ENCODE measurements at places on chromosomes 13 and 19.

GRCh38 chr13:97653443-97654140 lies 219.6 kb downstream of the RAP2A start:
- no peak for DNase-seq

- DNase-seq = no peak
Observed at GRCh38 chr19:6678690-6679109, 8.7 kb upstream of the TNFSF14 start.

- DNase-seq = no peak
Observed at GRCh38 chr13:106468744-106469590, 66.5 kb downstream of the EFNB2 start.

DNA sequence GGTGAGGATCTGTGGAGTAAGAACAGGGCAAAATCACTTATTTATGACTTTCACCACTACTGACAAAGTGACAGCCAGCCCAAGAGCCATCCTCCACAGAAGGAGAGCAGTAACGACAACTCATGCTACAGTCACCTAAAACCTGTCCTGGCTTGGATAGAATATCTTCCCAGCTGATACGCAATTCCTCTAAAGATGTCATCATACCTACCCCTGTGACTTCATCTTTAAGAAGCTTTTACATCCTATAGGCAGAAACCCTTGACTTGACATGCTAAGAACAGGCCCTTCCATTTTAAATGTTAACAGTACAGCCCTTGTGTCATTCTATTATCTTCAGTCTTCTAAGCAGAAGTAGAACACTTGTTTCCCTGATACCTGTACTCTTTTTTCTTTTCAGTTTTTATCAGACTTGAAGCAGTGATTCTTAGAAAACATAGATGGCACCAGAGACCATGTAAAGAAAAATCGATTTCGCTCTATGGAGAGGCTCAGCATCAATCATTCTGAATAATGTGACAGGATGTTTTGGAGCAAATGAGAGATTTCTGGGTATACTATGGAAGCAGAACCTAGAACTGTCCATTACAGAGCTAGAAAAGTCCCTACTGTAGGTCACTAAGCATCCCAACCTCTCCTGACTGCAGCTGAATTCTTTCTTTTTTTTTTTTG lies 20.1 kb downstream of the STOML3 start:
- no peak for DNase-seq

- DNase-seq = no peak
Observed at GRCh38 chr19:29665826-29666577, 741 bp downstream of the PLEKHF1 start.

GRCh38 chr13:94656766-94657165 lies 55.1 kb downstream of the GPR180 start:
- DNase-seq = no peak

GRCh38 chr13:108700422-108701170 lies 71.2 kb downstream of the MYO16 start:
- DNase-seq = no peak

All from stimulated activated CD8-positive, alpha-beta memory T cell treated with anti-CD3 and anti-CD28 coated beads, Interleukin-4, amount 100 ng/mL, for 1 hour (primary cell).